ENCODE measurements at places on chromosomes 5 and 9.

DNA sequence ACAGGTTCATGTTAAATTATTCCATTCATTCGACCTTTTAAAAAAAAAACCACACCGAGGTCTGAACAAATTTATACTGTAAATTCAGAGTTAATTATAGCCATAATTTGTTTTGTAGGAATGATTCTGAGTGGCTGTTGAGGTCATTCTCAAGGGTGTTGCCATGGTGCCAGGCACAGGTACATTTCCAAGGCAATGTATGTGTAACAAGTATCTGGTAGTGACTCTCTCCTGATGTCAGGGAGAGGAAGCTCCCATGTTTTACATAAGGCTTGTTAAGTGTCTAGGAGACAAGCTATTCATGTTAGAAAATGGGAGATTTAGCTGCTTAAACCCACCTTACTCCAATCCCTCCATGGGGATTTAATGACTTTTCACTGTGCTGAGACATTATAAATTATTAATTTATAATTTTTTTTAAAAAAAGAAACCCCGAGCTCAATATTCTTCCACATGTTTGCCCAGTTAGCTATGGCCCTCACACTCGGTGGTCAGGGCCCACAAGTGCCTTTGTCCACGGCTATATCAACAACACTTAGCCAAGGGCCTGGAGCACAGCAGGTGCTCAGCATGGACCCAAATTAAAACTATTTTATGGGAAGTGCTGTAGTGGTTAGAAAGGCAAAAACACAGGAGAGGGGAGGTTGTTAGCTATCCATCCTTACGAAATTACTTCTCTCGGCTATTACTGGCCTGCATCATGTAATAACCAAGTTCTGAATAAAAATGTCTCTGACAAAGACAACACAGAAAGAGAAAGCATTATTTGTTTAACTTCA is 154.6 kb upstream of the GNA14 start:
- no peak for DNase-seq

DNA sequence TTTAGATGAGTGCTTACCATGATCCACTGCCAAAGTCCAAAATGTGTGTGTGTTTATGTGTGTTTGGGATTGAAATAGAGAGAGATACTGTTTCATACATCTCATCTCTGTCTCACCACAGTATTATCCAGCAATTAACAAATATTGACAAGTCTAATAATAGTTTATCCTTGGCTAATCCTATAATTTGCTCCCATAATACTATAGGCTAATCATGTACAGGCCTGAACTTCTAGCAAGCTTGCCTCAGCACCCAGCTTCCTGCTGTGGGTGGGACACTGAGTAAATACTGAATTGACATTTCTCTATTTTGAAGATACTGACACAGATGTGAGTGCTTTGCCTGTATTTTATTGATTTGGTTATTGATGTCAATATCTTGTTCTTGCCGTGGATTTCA is 35.3 kb upstream of the KCNV2 start:
- no peak for DNase-seq

GRCh38 chr9:114069476-114070187 is 8.5 kb downstream of the AMBP start:
- no peak for DNase-seq

DNA sequence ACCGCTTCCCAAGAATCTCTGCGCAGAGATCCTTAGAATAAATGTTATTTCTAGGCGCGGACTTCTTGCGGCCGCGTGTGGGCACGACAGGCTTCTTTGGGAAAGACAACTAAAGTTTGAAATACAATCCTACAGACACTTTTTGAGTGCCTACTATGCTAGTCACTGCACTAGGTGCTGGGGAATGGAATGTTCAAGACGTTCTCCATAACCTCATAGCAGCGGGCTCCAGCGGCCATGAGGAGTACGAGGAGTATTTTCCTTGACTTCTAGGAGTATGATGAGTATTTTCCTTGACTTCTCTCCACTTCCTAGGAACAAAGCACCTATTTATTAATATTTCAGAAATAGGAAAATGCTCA is 636 bp upstream of the PWWP2A start:
- no peak for DNase-seq

DNA sequence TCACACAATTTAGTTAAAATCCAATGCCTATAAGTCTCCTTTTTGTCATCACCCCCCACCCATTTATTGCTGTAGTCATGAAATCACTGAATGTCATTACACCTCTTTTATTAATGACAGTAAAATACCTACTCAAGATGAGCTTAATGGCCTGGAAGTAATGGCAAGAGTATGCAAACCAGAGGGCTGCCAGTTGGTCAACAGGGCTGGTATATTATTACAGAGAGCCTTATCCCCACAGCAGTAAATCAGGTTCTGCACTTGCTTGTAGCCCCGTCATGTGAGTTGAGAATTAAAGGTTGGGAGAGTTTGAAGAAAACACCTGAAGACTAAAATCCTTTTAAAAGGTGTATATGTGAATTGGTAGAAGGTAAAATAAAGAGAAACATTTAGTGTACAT is 372.4 kb downstream of the MAT2B start:
- no peak for DNase-seq

- no peak for DNase-seq
These were observed 7.7 kb downstream of the AMBP start for GRCh38 chr9:114070188-114071103.

DNA sequence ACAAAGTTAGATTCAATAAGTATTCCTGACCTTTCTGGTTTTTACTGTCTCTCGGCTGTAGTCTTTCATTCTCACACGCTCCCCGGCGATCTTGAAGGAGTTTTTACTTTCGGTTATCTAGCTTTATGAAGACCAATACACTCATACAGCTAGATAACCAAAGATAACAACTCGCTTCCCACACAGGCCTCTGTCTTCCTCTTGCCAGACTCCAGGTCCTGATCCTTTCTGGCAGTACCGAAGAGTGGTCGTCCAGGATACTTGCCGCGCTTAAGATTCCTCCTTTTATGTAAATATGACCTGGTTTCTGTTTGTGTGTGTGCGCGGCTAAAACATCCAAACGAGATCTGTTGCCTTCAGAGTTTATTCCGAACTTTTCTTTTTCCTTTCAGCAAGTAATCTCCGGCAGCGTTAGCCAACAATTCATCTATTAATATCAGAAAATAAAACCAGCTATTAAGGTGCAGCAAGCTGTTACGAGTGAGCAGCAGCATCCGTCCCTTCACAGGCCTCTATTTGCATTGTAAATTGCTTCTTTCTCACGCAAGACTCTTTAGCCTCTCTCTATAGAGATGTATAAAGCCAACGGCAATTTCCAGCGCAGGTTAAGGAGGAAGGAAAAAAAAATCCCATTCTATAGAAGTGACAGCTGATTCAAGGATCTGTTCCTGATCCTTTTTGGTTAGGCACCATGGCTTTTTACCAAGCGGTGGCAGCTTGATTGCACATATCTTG is 216.1 kb downstream of the MEF2C start:
- DNase-seq: no peak

GRCh38 chr9:15999422-16000339 is 446.8 kb downstream of the CCDC171 start:
- DNase-seq: peak; percentile 95

- no peak for DNase-seq
These were observed 50.1 kb downstream of the MACROH2A1 start for GRCh38 chr5:135348918-135349317.

GRCh38 chr5:179160584-179160983 is 100.4 kb downstream of the ZNF354C start:
- peak; percentile 30 for DNase-seq

GRCh38 chr9:100852088-100852487 is 176.4 kb upstream of the PLPPR1 start:
- no peak for DNase-seq

GRCh38 chr9:13688990-13689600 is 409.6 kb upstream of the MPDZ start:
- DNase-seq: peak; percentile 10

GRCh38 chr9:109779711-109780452 is at the start of gene PALM2AKAP2:
Gene PALM2AKAP2 (plus strand): TSS chr9:109780198. CDS start chr9:109780489, 291 bp downstream.
- peak; percentile 76 for DNase-seq

- peak; percentile 50 for DNase-seq
These were observed 13.0 kb downstream of the NREP start for GRCh38 chr5:111743988-111744387.

DNA sequence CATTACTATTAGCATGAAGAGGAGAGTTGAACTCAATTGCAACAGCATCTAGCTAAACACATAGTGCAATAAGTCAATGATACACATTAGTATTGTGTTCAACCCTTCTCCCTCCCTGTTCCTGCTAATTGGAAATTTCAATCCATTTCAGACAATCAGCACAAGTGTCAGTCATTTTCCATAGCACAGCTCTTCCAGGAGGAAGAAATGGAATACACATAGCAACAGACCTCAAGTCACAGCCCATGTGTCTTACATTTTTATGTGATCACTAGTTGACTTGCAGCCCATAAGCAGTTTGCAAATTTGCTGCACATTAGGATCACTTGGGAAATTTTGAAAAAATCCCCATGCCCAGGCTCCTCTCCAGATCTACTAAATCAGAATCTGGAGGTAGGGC is 636.9 kb downstream of the TLE4 start:
- DNase-seq: no peak

DNA sequence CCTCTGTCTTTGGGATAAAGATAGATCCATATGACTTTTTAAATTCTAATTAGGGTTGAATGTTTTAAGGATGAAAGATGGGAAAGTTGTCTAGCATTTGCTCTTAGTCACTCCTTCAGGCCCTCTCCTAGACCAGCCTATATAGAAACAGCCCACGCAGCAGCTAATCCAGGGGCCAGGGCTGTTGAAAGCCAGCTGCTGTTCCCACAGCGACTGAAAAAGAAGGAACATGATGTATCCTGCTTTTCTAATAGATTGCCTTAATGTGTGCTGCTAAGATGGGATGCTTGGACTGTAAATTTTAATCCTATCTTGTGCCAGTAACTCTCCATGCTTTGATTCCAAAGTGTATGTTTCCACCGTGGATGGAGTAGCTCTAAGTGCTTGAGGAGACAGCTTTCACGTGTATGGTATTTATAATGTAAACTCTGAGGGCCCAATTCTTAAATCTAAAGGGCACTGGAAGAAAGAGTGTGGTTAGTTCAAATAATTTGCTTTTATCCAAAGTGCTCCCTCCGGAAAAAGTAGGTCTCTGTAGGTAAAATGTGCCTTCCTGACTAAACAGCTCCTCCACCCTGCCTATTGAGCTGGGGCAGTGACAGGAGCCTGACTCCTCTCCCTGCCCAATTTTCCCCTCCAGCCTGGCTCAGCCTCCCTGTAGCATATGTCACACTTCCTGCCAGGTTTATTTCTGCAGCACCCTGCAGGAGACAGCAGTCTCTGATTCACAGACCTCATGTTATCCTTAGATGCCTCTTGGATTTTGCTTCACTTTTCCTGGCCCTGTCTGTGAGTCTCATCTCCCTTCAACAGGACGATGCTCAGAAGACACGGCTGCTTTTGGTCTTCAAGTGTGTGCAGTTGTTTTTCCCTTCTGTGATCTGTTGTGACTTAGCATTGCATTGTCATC is 33.2 kb downstream of the SLC36A1 start:
- DNase-seq: peak; percentile 56

GRCh38 chr9:94859891-94860290 is 133.4 kb downstream of the AOPEP start:
- DNase-seq: no peak

DNA sequence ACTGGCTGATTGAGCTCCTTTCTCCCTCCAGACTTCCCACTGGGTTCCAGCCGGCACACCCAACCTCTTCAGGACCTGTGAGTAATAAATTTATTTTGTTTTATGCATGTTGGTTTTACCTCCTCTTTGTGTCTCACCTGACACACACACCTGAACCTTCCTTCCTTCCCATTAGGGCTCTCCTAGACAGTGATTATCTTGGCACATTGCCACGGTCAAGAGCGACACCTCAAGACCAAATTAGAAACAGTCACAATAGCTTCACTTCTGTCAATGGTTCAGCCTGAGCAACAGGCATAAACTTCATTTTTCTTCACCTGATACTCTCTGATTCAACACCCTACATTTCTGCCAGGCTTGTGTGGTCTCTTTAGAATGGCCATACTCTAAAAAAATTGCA is 296.3 kb upstream of the SMARCA2 start:
- no peak for DNase-seq

- DNase-seq: no peak
These were observed 45.6 kb upstream of the LCP2 start for GRCh38 chr5:170343177-170343576.

DNA sequence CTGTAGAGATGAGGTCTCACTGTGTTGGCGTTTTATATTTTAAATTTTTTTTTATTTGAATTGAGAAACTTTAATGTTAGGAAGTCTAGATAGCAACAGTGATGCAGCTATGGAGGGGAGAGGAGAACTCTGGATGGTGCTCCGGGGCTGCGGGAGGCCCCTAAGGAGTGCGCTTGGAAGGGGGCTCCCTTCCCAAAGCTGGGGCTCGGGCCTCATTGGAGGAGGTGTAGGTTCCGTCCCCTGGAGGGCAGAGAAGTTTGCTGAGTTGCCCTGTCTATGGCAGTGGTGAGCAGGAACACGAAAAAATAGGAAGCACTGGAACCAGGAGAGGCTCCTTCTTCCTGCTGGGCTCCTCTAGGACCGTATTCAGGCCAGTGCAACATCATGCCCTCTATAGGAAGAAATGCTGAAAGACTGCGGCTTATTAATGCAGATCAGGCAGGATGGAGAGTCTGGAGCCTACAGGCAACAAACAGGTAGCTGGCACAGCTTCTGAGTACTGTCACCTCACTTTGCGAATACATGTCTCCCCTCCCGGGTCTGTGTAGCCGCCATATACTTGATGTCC is 16.1 kb downstream of the AHRR start:
- peak; percentile 61 for DNase-seq

DNA sequence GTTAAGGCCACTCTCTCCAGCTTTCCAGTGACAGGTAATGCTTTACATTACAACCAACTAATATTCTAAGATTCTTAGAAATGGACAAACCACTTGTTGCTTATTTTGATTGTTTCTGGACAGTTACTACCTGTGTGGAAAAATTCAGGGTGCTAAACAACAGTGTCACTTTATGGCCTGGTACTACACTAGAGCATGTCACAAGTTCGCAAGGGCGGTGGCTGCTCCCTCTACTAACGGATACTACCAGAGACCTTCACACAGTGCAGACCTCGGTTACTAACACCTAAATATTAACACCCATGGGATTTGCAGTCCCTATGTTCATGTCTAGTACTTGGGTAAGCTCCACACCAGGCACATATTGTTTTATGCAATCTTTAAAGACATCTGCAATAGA is 13.4 kb downstream of the HMGXB3 start:
- DNase-seq: no peak

DNA sequence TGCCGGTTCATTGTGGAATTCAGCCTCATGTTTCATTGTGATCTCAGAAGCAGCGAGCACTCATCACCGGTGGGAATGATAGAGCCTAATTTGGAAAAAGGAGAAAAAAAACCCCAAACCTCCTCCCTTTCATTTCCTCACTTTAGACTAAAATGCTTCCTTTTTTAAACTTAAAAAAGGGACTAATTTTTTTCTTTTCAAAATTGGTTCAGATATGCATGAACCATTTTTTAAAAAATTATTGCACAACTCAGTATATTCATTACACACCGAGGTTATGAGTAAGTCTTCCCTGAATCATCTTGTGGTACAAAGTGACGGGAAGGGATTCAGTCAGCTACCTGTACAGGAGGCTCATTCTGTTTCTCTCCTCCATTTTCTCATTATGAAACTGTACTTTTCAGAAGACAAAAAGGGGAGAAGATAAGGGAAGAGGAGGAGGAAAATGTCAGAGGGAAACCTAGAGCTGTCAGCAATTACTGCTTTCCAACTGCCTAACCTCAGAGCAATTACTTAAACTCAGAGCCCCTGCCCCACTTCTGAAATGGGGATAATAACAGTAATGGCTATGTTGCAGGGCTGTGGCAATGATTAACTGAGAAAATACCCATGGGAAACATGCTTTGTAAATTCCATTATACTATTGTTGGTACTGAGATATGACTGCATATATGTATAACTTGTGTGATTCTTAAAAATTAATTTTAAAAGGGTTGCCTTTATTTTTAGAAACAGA is 24.0 kb downstream of the GALNT10 start:
- DNase-seq: peak; percentile 63

GRCh38 chr5:129718471-129719090 is 29.3 kb upstream of the MINAR2 start:
- no peak for DNase-seq

Measured in EL (cell line).